ENCODE measurements at places on chromosomes 3 and 15.
A peak's percentile ranks its signal among the peaks of the same experiment; 100 is the strongest.

DNA sequence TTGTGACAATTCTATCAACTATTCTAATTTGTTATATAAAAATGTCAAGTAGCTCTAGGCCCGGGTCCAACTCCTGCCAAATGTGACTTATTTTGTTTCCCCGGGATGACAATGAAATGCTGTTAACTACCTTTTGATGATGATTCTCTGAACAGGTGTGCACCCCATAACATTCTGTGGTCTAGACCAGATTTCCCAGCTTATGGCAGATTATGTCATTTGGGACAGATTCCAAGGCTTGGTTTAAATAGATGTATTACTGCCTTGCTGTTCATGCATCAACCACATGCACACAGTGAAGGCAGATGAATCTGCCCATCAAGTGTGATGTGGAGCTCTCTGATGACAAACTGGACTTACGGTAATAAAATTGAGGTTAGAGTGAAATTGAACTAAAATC, 150.5 kb downstream of the MECOM start:
- DNase-seq: peak; percentile 43

- no peak for DNase-seq
Measured at GRCh38 chr3:187946163-187946691, 201.0 kb upstream of the BCL6 start.

GRCh38 chr3:126986001-126986400, 3.1 kb downstream of the PLXNA1 start:
- peak; percentile 44 for DNase-seq

GRCh38 chr3:194140520-194141414, 4.8 kb downstream of the HES1 start:
- DNase-seq: peak; percentile 58

- no peak for DNase-seq
Measured at GRCh38 chr3:36840453-36840921, 76.1 kb upstream of the DCLK3 start.

- DNase-seq: no peak
Measured at GRCh38 chr3:9435316-9435715, 37.9 kb downstream of the SETD5 start.

DNA sequence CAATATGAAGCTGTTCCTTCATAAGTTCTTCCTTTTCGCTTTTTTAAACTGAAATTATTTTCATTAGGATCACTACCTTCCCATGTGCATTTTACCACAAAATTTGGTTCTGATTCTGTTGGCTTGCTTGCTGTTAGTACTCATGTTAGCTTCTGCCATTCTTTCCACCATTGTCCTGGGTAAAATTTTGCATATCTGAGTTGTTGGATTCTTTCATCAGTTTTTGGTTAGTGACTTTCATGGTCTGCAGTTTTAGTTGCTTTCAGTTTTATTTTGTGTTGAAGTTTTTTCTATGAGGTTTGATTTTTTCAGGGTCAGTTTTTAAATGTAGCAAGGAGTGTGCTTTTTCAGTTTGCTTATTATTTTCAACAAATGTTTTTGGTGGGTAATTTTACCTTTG, 71.9 kb downstream of the SMAD3 start:
- no peak for DNase-seq

- no peak for DNase-seq
Measured at GRCh38 chr15:88021601-88022000, 234.9 kb downstream of the NTRK3 start.

DNA sequence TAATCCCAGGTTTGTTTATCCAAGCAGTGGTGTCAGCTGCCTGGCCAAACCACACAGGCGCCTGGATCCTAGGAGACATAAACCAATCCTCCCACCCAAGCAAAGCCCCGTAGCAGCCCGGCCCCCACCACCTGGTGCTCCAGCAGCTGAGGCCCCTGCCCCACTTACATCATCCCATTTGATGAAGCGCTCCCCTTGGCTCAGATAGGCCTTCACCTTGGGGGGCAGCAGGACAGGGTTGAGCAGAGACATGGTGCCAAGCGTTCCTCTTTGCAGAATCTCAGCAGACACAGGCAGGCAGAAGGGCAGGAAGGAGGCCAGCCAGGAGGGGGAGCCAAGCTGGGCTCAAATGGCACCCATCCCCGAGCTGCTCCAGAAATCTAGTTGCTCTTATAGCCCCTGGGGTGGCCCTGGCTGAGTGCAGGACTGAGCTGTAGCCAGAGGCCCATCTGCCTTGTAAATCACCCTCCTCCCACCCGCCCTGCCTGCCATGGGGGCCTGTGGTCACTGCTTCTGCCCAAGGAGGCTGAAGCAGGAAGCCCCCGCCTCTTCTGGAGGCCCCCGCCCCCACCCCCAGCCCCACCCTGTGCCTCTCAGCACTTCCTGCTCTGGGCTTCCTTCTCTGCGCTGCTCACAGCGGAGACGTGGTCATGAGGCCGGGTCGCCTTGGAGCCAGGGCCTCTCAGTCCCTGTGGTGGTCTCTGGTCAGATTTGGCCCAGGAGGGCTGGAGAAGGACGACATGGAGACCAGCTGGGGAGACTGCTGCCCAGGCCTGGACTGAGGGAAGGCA, at the start of gene PLCB2:
Gene PLCB2, minus strand, starts transcription at position 515 of the 791 bp plus-strand sequence. Its CDS starts 263 bp downstream, at position 252.
- DNase-seq: no peak
